ENCODE measurements at places on chromosomes 12 and 14.

DNA sequence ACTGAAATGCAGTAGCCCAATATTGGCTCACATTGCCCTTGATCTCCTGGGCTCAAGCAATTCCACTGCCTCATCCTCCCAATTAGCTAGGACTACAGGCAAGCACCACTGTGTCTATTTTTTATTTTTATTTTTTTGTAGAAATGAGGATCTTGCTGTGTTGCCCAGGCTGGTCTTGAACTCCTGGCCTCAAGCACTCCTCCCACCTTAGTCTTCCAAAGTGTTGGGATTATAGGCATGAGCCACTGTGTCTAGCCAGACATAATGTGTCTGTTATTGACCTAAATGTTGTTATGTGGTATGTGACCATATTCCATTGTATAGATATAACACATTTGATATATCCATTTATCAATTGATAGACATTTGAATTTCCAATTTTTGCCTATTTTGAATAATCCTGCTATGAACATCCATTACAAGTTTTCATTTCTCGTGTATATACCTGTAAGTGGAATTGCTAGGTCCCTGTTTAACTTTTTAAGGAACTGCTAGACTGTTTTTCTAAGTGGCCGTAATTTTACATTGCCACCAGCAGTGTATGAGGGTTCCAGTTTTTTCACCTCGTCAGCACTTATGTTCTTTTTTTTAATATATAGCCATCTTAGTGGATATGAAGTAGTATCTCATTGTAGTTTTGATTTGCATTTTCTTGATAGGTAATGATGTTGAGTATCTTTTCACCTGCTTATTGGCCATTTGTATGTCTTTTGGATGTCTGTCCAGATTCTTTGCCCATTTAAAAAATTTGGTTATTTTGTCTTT, 9.4 kb downstream of the USP15 start:
- DNase-seq, result no peak

- no peak for DNase-seq
Measured at GRCh38 chr14:54781961-54782750, 120.5 kb downstream of the GCH1 start.

GRCh38 chr12:102182635-102183034, 15.0 kb downstream of the PMCH start:
- DNase-seq, result no peak

DNA sequence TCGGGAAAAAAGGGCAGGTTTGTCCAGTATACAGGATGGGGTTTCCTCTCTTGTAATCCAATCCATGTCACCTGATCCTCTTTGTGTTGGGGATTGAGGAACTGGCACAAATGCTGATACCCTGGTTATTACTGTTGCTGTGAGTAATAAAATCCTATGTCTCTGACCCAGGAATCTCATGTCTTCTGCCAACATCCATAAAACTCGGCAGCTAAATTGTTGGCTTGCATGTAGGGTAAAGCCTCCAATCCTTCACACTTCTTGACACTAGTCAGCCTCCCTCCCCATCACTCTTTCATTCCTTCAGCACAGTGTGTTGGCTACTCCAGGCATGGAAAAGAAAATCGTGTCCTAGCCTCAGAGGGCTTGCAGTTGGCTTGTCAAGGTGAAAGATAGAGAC, 9.2 kb upstream of the NOS1 start:
- DNase-seq, result no peak

DNA sequence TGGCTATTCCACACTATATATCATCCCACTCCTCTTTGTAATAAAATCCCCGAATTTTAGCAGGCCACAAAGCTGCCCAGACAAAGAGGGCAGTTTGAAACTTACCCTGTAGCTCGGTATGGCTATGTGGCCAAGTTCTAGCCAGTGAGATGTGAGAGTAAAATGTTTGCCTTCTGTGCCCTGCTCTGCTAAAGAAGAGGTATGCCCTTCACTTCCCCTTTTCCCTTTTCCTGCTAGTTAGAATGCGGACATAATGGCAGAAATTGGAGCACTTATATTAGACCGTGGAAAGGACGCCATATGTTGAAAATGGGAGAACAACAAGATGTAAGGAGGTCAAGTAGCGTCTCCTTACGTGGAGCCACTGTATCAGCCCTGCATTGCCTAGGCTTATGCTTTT, 11.5 kb upstream of the CCDC91 start:
- no peak for DNase-seq

GRCh38 chr14:24361326-24361725, 6.7 kb upstream of the NFATC4 start:
- no peak for DNase-seq

DNA sequence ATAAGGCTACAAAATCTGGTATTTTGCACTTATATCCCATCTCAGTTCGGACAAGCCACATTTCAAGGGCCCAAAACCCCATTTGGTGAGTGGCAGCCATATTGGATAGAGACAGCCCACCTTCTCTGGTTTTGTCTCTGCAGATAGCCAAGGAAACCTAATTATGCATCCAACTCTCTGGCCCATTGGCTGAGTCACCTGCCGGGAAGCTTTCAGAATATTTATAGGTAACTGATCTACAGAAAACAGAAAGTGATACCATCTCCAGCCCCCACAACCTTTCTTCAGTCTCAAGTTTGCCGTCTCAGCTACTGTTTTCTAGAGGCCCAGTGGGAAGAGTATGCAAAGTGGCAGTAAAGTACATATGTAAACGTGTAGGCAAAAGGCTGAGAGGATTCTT, 33.7 kb upstream of the PPP1CC start:
- DNase-seq, result no peak

DNA sequence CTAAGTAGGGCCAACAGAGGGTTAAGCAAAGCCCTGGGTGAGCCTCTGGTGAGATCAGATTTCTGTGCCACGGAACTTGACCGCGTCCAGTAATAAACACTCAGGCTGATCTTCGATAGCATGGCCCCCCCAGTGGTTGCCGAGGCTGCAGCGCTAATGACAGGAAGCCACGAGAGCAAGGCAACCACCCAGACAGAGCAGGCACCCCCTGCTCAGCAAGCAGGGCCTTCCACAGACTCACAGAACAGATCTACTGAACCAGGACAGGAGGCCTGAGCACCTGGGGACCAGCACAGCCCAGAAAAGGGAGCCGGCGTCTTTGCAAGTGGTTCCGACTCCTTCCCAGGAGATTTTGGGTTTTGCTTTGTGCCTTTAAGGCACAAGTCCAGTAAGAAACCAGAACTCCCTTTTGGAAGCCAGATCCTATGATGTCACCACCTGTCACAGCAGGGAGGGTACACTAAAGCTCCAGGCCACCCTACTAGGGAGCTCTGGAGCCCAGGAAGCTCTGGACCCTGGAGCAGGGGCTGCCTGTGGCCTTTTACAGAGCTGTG, 42.3 kb downstream of the BCL11B start:
- DNase-seq, result no peak

- DNase-seq, result no peak
Measured at GRCh38 chr14:68308726-68309520, 483.9 kb downstream of the ZFP36L1 start.

GRCh38 chr12:48982397-48983080, 4.4 kb downstream of the WNT1 start:
- DNase-seq, result no peak

GRCh38 chr12:91219919-91220318, 37.3 kb upstream of the DCN start:
- no peak for DNase-seq

DNA sequence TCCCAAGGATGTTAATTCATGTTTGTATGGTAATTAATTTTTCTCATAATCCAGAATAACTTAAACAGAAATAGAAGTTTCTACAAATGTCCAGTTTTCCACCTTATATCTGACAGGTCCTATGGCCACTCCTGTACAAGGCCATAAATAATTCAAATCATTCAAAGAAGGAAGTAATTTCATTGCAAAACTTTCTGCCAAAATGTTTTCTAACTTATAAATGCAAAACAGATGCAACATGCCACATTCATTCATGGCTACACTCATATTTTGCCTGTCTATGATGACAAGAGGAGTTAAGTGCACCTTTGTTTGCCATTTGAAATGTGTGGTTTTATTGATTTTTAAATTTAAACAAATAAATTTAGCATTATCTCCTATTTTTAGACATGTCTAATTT, 34.4 kb downstream of the ITPR2 start:
- no peak for DNase-seq

DNA sequence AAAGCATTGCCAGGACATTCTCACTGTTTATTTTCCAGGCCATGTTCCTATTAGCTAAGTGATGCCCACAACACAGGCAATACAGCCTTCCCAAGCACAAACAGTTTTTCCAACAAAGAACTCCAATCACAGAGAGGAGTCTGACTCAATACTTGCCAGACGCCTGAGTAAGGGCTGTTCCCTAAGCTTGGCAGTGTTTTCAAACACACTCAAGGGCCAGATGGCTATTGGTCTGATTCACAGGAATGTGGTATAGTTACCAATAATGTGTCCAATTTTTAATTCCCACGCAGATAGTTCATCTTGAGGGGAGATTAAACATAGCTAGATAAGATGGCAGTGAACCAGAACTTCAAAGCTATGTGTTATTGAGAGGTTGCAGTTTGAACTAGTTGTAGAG, 381.0 kb downstream of the SNAPC1 start:
- no peak for DNase-seq

- DNase-seq, result no peak
Measured at GRCh38 chr12:96041181-96041580, 5.8 kb upstream of the LTA4H start.

DNA sequence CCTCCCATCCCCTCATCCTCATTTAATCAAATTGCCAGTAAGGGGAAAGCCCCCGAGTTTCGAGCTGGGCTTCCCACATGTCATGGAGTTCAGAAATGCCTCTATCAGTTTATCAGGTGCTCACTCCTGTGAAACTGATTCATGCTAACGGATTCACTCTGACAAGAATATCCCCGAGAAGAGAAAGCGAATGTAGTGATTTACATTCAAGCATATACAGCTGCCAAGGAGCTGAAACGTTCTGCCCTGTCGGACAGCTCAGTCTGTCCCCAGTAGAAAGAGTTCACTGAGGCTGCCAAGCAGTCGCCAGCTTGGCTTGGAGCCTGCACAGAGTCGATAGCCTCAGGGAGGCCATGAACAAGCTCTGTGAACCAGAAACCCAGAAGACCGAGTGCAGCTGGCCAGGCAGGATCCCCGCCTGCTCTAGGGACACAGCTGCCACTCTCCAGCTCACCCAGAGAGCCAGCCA, 88.4 kb downstream of the TMCC3 start:
- DNase-seq, result no peak

DNA sequence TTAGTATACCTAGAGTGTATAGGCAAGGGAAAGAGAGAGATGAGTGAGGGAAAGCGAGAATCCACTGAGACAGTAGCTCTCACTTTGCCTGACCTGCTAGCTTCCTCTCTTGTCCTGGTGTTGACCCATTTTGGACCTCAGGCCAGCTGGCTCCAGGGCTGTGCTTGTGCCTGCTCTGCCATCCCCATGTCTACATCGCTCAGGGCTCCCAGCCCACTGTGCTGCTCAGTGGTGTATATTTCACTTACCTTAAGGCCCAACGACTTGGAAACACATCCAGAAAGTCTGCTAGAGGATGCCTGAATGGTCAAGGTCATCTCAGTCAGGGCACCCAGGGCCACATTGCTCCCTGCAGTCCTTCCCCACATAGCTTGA, 964 bp upstream of the SERPINA4 start:
- no peak for DNase-seq

GRCh38 chr12:10223208-10223607, 10.5 kb downstream of the GABARAPL1 start:
- no peak for DNase-seq

DNA sequence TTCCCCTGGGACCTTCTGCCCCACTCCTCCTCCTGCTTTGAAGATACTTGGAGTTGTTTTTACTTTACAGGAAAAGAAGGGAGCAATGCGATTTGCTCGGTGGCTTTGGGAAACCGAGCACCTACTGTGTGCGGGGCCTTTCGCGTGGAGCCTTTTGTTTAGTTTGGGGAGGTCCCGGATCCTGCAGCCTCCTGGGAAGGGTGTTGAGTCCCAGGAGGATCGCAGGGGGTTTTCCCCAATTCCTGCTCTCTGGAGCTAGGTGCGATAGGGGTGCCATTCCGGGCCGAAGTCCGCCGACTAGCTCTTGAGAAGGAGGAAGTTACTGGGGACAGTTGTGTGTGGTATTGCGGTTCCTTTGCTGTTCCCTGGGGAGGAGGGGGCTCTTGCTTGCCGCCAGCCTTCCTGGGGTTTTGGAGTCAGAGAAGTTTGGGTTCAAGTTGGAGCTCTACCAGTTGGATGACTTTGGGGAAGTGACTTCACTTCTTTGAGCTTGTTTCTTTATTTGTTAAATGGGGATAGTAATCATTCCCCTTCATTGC, 1.1 kb downstream of the BRI3BP start:
- DNase-seq, result no peak

DNA sequence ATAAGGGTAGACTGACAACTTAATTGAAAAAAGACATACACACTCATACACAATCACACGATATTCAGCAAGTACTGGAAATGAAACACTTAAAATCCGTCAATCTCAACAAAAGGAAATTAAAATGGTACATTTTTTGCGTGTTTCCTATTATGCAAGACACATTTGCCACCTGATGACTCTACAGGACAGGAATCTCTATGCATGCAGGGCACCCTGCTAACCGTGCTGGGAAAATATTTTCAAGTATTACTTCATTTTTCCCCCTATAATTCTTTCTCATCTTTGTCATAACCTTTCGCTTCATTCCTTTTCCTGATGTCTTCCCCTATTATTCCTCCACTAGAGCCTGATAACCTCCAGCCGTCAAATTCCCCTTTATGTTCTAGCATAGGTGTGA, 150.2 kb downstream of the TMEM132D start:
- no peak for DNase-seq

GRCh38 chr12:113368331-113368730, 9.9 kb downstream of the PLBD2 start:
- no peak for DNase-seq

DNA sequence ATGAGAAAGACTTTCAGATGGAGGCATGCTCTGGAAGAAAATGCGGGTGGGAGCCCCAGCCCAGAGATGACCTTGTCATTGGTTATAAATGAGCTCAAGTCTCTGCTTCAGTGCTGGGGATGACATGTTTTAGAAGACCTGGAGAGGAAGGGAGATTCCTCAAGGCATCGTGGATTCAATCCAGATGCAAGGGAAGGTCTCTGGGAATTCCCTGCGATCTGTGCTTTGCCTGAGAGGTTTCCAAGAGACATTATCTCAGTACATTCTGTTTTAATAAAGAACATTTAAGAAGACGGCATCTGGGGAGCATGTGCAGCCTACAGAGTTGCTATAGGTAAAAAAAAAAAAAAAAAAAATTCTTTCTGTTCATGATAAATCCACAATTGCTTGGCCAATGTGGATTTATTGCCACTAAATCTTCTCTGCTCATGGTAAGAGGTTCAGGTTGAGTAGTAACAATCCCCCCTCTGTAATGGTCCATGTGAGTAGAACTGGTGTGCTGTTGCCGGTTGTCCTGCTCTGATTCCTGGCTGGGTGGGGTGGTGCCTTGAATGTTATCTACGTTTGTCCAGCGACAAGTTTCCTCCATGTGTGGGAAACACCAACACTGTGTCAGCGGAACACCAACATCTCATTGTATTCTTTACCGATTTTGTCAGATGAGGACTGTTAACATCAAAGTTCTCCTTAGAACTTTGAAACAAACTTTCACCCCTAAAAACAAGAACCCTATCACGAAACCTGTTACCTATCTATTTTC, 230.0 kb downstream of the MSRB3 start:
- DNase-seq, result no peak

- no peak for DNase-seq
Measured at GRCh38 chr12:55642669-55643068, 6.0 kb downstream of the OR10P1 start.

All from DMS153 (cell line).